ENCODE measurements at places on chromosomes 2 and 18.

GRCh38 chr18:44823782-44824181 is 143.1 kb downstream of the SETBP1 start:
- no peak for DNase-seq

DNA sequence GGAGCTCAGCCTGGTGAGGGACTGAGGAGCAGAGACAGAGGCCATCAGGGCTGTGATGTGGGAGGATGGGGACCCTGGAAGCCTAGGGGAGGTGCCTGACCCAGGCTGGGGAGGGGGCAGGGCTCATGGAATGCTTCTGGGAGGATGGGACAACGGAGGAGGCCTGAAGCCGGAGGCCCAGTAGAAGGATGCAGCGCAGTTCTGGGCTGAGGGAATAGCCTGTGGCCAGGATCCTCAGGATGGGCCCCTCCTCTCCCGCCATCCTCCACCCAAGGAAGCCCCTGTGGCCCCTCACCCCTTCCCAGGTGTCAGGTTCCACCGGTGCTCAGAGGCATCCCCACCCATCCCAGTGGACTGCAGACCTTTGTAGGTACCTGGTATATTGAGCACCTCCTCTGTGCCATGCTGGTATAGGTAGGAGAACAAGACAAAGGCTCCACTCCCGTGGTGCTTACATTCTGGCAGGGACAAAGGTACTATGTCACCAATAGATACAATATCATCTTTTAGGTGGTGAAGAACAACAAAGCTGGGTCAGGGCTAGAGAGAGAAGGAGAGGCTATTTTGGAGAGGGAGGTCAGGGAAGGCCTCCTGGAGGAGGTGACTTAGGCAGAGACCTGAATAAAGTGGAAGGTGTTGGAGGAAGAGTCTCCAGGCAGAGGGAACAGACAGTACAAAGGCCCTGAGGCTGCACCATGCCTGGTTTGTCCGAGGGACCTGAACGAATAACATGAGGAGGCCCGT is 2.7 kb downstream of the ZAP70 start:
- DNase-seq, result no peak

DNA sequence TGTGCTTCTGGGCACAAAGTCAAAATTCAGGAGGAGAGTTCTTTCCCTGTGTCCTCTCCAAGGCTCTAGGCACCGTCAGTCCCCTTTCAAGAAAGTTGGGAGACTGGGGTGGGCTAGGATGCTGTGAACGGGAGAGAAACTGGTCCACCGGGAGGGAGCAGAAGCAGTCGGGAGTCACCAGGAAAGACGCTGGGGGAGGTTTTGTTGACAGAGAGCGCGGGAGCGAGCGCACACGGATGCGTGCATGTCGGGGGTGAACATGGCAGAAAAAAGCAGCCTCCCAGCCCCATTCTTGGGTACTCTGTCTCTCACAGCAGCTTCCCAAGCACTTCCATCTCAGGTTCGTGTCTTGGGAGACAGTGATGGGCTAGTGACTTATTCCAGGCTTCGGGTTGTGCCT is 97.1 kb upstream of the PXDN start:
- no peak for DNase-seq

- DNase-seq, result no peak
These were observed at the start of gene GALNT1 for GRCh38 chr18:35581546-35581897. Gene GALNT1, plus strand, starts transcription at chr18:35581740. Its CDS starts 72,923 bp downstream, at chr18:35654663.

DNA sequence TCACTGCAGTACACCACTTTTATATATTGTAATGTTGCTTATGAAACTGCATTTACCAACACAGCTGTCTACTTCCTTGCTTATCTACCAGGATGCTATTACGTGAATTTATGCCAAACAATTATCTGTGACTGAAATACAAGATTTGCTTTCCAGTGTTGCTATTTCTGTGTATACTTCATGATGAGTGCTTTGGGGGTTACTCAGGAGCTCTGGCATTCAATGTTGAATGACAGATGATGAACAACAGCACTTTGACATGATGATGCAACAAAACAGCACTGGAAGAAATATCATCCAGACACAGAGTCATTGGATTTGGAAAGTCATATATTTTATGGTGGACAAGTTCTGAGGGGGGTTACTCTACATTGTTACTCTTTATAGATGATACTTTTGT is 125.8 kb downstream of the NETO1 start:
- DNase-seq, result no peak

- DNase-seq, result no peak
These were observed 38.4 kb downstream of the PAX8 start for GRCh38 chr2:113240150-113240914.

GRCh38 chr18:14089191-14089590 is 43.0 kb downstream of the ZNF519 start:
- DNase-seq, result no peak

DNA sequence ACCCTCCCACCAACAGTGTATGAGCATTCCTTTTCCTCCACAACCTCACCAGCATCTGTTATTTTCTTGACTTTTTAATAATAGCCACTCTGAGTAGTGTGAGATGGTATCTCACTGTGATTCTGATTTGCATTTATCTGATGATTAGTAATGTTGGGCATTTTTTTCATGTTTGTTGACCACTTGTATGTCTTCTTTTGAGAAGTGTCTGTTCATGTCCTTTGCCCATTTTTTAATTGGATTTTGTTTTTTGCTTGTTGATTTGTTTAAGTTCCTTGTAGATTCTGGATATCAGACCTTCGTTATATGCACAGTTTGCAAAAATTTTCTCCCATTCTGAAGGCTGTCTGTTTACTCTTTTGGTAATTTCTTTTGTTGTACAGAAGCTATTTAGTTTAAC is 59.1 kb downstream of the SP100 start:
- no peak for DNase-seq

Measured in activated CD8-positive, alpha-beta memory T cell treated with anti-CD3 and anti-CD28 coated beads for 1 hour (primary cell).